DMS53 (cell line): ENCODE measurements at places on chromosomes 12 and 14.

DNA sequence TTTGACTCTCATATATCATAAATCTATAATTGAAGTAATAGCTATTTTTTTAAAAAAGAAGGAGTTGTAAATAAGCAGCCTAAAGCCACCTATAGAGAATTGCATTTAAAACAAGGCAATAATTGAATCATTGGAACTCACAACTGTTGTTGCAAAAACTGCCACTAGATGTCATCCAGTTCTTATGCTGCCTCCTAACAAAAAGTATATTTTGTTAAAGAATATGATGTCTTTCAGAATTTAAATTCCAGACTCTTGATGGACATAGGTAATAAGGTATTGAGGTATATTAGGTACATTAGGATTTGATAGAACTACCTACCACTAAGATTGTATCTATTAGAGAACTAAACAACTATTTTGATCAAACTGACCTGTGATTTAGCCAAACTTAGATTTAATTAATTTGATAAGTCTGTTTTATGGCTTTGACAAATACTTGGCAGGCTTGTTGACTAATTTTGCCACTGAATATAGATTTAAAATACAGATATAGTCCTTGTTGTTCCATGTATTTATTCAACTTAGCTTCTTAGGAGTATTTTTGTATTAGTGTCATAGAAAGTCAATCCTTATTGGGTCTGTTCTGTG lies 401.4 kb downstream of the RPL10L start:
- DNase-seq: peak; percentile 56

DNA sequence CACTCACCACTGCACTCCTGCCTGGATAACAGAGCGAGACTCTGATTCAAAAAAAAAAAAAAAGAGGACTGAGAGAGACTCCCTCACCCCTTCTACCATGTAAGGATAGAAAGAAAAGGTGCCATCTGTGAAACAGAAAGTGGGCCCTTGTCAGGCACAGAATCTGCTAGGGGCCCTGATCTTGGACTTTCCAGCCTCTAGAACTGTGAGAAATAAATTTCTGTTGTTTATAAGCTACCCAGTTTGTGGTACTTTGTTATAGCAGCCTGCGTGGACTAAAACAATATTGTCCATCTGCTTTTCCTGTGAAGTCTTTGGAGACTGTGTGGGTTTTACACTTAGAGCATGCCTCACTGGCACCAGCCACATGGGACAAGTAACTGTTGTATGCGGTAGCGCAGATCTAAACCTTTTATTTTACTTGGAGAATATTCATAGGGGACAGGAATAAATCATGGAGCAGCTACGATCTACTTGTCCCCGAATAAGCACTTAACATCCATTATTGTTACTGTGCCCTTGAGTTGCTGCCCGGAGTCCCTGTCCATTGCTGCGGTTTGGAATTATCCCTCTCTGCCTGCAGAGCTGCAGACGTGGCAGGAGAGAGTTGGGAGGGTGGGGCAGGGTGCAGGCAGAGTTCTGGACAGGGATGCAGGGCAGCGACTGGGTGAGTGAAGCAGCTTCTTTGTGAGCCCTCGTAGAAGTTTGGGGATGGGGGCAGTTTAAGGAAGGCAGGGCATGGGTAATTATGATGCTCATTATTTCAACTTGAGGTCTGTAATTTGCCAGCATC lies 52.4 kb upstream of the STON2 start:
- DNase-seq: no peak

DNA sequence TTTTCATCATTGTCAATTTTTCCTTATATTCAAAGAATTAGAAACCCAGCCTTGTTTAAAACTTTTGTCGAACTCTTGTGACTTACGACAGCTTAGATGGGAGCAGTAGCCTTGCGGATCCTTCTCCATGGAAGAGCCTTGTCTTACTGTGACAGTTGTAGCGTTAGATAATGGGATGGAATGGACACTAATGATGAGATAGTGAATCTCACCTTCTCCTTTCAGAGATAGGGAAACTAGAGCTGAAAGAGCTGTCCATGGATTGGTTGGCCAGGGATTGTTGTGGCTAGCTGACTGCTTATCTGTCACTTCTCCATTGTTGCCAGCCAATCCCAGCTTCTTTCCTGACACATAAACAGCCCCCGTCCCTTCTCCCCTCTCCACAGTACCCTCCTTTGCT lies 59.4 kb downstream of the BHLHE41 start:
- DNase-seq: no peak

DNA sequence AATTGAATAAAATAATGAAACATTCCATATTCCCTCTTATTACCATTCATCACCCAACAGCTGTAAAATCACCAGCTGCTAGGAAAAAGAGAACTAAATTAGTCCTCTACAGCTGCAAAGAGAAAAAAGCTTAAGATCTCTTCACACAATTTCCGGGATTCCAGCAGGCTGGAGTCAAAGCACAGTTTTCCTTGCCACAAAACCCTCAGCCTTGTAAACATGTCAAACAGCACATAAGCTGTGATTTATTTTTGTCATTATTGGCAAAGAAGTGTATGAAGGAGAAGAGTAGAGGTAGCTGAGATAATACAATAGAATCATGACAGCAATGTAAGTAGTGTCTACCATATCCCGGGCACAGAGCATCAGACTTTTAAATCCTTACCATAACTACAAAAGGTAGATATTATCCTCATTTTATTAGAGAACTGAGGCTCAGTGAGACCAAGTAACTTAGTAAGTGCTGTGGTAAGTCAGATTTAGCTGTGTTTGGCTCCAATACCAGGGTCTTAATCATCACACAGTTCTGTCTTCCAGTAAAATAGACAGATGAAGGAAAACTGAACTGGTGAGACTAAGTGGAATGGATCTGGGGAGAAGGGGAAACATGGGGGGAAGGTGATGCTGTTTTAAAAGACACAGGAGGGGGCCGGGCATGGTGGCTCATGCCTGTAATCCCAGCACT lies 57.3 kb downstream of the NTN4 start:
- DNase-seq: no peak

- no peak for DNase-seq
Observed at GRCh38 chr12:58934528-58934927, 14.2 kb upstream of the LRIG3 start.

DNA sequence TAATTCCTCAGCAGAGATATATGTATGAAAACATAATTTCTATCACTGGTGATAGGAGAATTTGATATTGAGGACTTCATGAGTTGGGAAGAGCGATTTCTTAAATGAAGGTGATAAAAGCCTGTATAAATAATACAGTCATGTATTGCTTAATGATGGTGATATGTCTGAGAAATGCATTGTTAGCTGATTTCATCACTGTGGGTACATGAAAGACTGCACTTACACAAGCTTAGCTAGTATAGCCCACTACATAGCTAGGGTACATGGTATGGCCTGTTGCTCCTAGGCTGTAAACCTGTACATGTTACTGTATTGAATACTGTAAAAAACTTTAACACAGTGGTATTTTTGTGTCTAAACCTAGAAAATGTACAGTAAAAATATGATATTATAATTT lies 63.4 kb downstream of the ANO4 start:
- DNase-seq: no peak

DNA sequence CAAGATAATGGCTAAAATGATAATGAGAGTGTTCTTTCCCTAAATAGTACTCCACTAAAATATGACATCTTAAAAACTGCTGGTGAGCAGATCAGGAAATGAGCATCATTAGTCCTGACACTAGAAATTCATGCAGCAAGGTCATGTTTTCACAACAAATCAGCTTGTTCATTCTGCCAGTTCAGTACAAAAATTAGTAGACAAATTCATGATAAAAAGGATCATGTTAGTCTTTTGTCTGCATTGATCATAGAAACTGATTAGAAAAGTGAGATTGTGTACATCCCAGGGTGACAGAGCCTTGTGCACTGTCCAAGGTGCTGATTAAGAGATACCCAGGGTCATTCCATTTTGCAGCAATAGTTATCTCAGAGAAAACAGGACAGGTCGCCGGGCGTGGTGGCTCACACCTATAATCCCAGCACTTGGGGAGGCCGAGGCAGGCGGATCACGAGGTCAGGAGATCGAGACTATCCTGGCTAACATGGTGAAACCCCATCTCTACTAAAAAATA lies 163.6 kb downstream of the RIMBP2 start:
- DNase-seq: peak; percentile 11

DNA sequence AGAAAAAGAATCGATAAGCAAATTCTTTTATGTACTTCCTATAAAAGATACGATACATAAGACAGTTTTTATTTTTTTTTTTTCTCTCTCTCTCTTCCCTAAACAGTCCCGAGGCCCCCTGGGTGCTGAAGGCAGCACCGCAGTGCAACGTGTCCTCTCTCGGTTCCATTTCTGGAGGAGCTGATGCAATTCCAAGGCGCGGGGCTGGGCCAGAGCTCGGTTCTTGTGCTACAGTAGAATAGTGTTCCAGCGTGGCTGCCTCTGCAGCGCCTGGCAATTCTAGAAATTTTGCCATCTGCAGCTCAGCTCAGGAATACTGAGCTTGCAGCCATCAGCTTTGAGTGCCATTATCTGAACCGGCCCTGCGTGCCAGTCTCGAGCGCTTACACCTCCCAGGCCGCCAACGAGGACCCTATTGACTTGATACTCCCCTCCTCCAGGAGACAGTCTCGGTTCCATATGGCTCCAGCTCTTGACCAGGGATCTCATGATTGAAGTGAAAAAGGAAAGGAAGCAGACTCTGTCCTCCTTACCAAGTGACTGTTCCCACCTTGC lies 630 bp downstream of the ALDH1L2 start:
- DNase-seq: peak; percentile 47

DNA sequence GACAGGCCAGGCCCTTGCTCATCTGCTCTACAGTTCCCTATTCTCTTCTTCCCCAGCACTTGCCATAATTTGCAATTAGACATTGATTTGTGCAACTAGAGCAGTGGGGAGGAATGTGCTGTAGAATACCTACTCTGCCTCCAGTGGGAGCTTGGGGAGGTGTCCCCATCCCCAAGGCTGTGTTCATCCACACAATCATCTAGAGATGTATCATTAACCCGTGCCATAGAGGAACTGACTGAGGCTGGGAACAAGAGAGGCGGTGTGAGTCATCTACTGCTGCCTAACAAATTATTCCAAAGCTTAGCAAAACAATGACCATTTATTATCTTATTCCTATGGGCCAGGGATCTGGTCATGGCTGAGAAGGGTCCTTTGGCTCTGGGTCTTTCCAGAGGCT lies 5.1 kb upstream of the OTUB2 start:
- no peak for DNase-seq

- peak; percentile 58 for DNase-seq
Observed at GRCh38 chr12:64696080-64696741, 63.0 kb downstream of the GNS start.

GRCh38 chr12:53944209-53944608 lies 5.6 kb downstream of the HOXC13 start:
- no peak for DNase-seq

GRCh38 chr14:31834616-31835015 lies 242.5 kb upstream of the ARHGAP5 start:
- peak; percentile 30 for DNase-seq

GRCh38 chr12:5499566-5500330 lies 67.8 kb downstream of the NTF3 start:
- no peak for DNase-seq

- DNase-seq: no peak
Observed at GRCh38 chr14:69131176-69131575, 21.7 kb downstream of the DCAF5 start.

- DNase-seq: peak; percentile 15
Observed at GRCh38 chr12:29023436-29024076, 125.5 kb upstream of the FAR2 start.

DNA sequence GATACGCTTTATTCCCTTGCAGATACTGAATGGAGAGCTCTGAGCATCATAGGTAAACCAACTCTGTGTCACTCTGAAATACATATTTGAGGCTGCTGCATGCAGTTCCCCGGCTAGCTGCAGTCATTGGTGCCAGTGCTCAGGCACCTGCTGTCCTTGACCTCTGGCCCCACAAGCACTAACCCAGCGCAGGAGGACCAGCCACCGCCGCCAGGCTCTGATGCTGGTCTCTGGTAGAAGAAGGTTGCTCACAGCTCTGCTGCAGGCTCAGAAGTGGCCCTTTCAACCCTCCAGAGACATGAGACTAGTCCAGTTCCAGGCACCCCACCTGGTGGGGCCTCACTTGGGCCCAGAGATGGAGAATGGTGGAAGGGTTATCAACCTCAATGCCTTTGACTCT lies 34.5 kb upstream of the PTPRB start:
- DNase-seq: no peak

DNA sequence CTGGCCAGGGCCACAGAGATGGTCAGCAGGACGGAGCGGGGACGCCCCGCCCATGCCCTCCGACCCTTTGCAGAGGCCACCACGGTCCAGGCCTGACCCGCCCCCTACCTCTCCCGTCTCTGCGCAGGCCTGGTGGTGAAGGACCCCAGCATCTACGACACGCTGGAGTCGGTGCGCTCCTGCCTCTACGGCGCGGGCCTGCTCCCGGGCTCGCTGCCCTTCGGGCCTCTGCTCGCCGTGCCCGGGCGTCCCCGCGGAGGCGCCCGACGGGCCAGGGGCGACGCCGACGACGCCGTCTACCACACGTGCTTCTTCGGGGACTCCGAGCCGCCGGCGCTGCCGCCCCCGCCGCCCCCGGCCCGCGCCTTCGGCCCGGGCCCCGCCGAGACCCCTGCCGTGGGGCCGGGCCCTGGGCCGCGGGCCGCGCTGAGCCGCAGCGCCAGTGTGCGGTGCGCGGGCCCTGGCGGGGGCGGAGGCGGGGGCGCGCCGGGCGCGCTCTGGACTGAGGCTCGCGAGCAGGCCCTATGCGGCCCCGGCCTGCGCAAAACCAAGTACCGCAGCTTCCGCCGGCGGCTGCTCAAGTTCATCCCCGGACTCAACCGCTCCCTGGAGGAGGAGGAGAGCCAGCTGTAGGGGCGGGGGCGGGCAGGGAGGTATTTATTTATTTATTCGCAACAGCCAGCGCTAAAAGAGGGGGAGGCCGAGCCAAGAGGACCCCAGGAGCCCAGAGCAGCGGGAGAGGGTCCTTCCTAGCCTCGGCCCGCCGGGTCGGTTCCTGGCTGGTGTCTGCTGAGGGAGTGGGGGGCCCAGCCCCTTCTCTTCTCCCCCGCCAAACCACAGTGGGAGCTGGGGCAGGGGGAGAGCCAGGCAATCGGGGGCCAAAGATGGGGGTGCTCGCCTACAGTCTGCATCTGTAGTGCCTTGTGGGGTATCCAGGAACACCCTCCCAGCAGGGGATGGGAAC lies 8.1 kb downstream of the TAMALIN start:
- DNase-seq: no peak

DNA sequence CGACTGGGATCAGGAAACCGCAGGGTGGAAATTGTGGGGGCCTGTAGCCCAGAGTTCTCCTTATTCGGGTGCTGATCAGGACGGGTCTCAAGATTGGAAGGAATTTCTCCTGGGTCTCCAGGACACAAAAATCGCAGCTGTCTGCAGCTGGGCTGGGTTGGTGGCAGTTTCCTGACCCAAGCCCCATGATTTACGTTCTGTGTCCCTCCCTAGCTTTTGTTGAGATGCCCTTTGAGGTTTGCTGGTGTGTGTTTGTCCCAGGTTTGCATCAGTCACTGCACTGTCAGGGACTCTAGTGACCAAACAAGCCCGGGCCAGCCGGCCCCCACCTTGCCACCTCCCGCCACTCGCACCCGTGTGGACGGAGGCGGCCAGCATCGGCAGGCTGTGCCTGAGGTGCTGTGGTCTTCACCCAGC lies 89.5 kb downstream of the FBXL14 start:
- DNase-seq: no peak
